GM13977 (cell line): ENCODE measurements at places on chromosomes 3 and 15.

- no peak for DNase-seq
Measured at GRCh38 chr3:145243875-145244274, 917.1 kb downstream of the PLOD2 start.

DNA sequence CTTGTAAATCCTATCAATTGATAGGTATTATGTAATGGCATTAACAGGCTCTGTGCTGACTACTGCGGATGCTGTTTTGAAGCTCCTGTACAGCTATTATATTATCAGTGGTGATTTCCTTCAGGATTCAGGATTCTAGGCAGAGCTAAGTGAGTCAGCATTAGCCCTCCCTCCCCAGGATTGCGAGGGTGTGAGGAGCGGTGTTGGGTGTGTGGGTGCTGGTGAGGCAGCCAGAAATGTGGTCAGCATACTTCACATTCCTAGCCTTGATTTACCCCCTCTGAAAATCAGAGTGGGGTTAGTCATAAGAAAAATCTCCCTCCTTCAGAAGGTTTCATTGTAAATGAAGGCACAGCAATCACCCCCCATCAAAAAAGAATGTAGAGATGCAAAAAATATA is 72.5 kb downstream of the SNTN start:
- no peak for DNase-seq

DNA sequence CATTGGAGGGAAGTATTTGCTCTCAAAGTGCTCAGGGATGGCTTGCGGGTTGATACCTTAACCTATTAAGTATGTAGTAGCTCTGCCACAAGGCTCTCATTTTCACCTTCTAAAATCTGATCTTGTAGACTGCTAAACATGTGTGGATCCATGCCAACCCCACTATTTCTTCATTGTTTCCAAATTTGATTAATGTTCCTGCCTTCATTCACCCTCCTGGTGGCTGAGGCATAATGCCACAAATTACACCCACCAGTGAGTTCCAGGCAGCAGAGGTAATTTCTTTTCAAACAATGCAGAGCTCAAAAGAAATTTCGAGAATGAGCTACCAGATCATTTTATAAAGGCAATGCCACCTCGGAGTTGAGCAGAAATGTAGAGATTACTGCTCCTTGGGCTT is 71.0 kb downstream of the EDEM1 start:
- no peak for DNase-seq

DNA sequence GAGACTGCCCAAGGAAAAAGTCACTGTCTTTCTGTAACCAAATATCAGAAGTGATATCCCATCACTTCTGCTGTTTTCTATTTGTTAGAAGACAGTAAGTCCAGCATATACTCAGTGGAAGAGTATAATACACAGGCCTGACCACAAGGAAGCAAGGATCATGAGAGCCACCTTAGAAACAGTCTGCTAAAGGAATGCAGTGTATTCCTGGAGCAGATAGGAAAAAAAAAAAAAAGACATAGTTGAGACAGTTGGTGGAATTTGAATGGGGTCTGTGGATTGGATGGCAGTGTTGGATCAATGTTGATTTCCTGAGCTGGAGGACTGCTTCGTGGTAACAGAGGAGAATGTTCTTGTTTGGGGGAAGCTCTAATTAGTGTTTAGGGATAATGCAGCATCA is 26.5 kb upstream of the FBXL2 start:
- no peak for DNase-seq

GRCh38 chr3:115164374-115165221 is 17.5 kb upstream of the ZBTB20 start:
- no peak for DNase-seq

DNA sequence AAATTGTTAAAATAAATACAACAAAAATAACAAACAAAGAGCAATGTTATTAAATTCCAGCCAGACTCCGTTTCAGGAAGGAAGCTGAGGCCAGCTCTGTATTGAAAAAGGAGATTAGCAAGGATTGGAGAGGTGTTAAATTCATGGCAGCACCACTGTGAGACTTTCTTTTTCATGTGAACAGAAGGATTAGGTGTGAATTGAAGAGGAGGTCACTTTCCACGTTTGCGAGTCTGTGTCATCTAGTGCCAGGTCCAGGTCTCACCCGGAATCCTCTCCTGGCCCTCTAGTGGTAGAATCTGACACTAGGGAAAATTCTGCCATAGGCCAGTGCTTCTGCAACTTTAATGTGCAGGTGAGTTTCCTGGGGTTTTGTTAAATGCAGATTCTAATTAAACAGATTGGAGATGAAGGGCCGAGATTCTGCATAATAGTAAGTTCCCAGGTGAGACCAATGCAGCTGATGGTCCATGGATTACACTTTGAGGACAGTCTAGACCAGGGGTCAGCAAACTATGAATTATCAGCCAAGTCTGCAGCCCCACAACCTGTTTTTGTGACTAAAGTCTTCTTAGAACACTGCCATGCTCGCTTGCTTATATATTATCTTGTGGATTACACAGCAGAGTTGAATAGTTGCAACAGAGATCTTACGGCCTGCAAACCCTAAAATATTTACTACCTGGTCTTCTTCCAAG is 9.2 kb upstream of the SLC6A1 start:
- DNase-seq, result peak; percentile 74

GRCh38 chr15:89781891-89782618 is 5.9 kb downstream of the MESP2 start:
- DNase-seq, result no peak

- no peak for DNase-seq
Measured at GRCh38 chr3:45749880-45750279, 46.5 kb downstream of the SLC6A20 start.

GRCh38 chr3:13012221-13012691 is 61.0 kb downstream of the IQSEC1 start:
- peak; percentile 46 for DNase-seq

GRCh38 chr3:183265834-183266417 is 12.9 kb downstream of the B3GNT5 start:
- no peak for DNase-seq

DNA sequence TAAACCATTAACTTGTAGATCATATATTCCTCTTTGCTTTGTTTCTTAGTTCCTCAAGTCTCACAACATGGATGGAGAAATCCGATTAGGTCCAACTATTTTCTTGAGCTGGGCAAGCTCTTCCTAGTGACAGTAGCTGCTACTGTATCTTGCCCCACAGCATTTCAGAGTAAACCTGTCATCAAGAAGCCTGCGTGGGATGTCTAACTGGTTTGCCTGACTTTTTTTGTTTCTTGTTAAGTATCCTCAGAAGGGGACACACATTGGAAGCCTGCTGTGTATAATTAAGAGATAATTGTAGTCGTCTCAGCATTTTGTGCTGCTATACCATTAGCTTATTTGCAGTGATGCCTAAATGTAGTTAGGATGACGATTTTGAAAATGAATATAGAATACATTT is 29.3 kb upstream of the STT3B start:
- DNase-seq, result no peak

DNA sequence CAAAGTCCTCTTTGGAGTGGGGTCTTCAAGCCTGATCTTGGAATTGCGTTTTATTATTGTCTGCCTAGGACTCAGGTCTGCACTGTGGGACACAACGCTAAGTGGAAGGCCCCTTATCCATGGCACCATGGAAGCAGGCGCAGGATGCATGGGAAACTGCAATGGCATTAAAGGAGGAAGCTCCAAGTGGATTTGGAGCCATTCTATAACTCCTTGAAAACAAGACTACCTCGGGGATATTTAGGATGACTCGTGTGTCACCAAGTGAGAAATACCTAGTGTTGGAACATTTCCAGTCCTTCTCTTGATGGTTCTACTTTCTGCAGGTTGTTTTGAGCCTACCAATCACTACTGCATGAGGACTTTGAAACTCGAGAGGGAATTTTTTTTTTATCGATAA is 126.6 kb upstream of the ZBED2 start:
- no peak for DNase-seq

DNA sequence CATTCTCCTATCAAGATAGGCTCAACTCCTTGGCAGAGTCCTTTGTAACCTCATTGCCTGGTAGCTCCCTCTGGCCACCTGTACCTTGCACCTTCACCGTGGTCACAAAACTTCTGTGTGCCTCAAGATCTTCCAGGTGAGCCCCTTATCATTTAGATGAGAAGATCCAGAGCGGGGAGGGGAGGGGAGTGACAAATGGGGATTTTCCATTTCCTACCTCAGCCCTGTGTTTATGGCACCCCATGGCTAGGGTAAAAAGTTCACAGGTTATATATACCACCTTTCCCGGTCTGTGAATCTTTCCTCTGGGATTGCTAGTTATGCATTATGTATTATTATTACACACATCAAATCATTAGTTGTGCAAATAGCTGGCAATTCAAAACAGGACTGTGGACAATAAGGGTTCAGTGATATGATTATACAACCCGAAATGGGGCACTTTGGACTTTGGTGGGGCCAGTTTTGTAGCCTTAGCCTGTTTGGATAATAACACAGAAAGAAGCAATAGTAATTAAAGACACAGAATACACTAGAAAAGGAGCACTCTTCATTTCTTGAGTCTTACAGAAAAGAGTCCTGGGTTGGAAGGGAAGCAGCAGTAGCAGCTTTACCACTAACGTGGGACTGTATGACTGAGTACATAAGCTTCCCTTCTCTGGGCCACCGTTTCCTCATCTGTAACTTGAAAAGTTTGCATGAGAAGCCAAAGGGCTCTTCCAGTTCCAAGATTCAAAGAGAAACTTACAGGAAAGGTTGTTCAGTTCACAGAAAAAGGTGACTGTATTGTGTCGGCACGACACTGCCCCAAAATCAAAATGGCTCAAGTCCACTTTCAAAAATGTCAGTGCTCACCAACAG is 7.1 kb downstream of the TLE3 start:
- no peak for DNase-seq

DNA sequence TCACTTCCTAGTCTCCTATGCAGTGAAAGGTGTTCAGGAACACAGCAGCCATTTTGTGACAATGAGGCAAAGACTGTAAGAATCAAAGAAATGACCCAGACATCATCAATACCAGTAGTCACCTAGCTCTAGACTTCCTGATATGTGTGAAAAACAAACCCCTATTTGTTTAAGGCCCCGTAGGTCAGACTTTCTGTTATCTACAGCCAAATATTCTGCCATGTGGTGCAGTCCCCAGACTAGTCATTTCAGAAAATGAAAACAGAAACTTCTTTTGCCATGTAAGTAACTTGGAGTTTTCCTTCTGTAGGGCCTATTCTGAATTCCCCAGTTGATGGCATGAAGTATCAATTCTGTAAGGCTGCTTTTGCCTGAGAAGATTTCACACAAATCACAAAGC is 181.7 kb upstream of the SNTN start:
- peak; percentile 3 for DNase-seq

- no peak for DNase-seq
Measured at GRCh38 chr3:137998121-137999042, 11.6 kb upstream of the CLDN18 start.

- DNase-seq, result no peak
Measured at GRCh38 chr3:160112996-160113395, 112.2 kb upstream of the C3orf80 start.

GRCh38 chr3:126137490-126138130 is 42.8 kb downstream of the ALDH1L1 start:
- no peak for DNase-seq

DNA sequence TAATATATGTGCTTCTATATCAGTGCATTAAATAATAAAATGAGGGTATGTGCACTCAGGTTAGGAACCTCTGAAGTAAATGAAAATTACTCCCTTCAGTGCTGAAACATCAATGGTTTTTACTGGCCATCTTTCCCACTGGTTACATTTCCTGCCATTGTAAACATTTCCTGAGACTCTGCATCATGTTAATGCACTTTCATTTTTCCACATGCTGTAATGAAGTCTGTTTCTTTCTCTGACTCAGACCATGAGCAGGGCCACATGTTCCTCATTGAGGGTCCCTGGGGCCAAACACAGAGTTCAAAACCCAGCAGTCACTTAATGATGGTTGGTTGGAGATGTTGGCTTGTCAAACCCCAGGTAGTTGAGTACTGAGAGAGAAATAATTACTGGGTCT is 15.3 kb downstream of the FAM3D start:
- DNase-seq, result no peak

DNA sequence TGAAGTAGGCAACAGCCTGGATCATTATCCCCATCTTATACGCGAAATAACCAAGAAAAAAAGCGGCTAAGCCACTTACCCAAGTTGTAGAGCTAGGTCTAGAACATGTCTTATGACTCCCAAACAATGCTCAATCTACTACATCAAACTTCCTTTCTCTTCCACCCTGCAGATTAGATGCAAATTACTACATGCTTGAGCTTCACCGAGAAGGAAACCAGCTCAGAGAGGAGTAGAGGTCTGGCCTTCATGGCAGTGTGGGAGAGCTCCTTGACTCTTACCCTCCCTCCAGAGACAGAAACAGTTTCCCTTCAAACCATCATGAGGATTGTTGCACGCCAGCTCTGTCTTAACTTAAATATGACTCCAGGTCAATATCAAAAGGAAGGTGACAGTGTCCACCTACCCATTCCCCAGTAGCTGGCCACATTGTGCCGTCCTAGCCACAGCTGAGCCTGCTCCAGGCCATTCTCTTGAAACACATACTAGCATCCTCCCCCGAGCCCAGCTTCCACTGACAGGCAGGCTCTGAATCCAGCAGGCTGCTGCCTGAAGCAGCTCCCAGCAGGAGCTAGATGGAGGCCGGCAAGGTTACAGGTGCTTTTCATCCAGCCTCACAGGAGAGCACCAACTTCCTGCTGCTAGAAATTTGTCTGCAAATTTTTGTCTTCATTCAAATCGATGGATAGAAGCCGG is 56.8 kb downstream of the CPN2 start:
- no peak for DNase-seq

DNA sequence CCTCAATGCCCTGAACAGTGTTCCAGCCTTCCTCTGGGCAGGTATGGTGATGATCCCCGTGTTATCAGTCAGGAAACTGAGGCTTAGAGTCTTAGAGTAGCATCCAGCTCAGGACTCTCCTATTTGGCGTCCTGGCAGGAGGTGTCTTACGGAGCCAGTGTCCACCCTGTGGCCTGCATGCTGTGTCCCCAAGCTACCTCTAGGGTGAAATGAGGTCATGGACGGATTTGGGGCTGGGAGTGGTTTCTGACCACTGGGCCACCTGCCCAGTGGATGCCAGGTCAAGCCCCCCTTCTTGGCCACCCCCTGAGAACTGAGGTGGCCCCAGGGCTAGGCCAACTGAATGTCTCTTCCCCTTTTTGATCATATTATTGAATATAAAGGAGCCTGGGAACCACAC is 27.2 kb upstream of the SLC6A6 start:
- DNase-seq, result no peak

- DNase-seq, result no peak
Measured at GRCh38 chr3:64229903-64230302, 4.6 kb upstream of the PRICKLE2 start.

GRCh38 chr3:11244121-11244677 is 28.0 kb upstream of the ATG7 start:
- no peak for DNase-seq

GRCh38 chr15:98400120-98400519 is 248.2 kb upstream of the IGF1R start:
- DNase-seq, result no peak

- no peak for DNase-seq
Measured at GRCh38 chr15:89462198-89462912, 34.0 kb downstream of the RHCG start.

DNA sequence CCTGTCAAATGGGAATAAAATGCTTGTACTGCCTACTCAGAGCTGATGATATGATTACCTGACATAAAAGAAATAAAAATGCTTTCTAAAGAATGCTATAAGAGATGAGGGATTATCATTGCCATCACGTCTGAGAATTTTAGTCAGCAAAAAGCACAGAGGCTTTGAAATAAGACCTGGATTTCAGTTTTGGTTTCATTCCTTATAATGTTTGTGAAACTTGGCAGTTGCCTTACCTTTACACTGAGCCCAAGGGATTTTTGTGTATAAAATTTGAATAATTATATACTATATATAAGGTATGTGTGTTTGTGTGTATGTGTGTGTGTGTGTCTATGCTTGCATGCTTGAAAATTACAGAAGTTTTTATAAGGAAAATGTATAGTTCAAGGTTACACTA is 634.8 kb upstream of the BCHE start:
- DNase-seq, result no peak
